Stimulated activated CD4-positive, alpha-beta T cell treated with anti-CD3 and anti-CD28 coated beads, Interleukin-4, amount 100 ng/mL, for 24 hours (primary cell): ENCODE measurements at places on chromosomes 3 and 15.

DNA sequence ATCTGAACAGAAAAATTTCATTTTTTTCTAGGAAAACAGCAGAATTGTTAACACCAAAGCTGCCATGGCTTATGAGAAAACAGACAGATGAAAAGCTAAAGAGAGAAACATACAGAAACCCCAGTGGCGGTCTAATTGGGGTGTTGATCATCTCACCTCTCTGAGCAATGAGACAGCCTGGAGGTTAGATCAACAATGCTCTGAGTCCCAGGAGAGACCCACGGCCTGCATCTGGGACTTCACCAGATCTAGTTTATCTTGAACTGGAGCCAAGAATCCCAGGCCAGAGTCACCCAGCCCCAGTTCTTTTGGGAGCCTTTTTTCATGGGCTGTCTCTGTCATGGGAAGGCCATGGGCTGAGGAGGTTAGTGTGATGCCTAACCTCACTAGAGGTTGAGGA lies 3.5 kb upstream of the GALNT15 start:
- DNase-seq, result no peak

DNA sequence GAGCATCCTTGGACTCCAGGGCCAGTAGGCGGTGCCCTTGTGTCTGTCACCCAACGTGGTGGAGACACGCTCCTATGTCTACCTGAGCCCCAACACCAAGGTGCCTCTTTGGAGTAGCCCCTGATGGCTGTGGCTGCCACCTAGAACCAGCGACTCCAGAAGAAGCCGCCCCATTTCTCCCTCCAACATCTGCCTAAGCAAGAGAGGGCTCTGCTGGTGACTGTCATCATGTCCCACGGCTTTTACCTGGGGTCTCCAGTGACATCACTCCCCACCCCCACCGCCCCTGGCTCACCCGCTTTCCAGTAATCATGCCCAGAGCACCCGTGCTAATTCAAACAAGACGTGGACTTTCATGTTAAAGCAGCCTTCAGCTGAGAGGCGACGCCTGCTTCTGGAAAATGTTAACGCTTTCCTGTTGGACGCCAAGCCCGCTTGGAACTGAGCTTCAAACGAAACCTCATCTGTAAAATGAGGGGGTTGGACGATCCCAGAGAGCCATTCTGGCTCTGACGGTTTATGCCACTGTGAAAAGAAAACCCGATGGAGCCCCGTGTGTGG lies 57.0 kb downstream of the ISG20 start:
- DNase-seq, result no peak

GRCh38 chr3:195248281-195248680 lies 22.7 kb downstream of the XXYLT1 start:
- DNase-seq, result no peak

GRCh38 chr3:16390581-16390980 lies 122.9 kb downstream of the RFTN1 start:
- DNase-seq, result no peak

DNA sequence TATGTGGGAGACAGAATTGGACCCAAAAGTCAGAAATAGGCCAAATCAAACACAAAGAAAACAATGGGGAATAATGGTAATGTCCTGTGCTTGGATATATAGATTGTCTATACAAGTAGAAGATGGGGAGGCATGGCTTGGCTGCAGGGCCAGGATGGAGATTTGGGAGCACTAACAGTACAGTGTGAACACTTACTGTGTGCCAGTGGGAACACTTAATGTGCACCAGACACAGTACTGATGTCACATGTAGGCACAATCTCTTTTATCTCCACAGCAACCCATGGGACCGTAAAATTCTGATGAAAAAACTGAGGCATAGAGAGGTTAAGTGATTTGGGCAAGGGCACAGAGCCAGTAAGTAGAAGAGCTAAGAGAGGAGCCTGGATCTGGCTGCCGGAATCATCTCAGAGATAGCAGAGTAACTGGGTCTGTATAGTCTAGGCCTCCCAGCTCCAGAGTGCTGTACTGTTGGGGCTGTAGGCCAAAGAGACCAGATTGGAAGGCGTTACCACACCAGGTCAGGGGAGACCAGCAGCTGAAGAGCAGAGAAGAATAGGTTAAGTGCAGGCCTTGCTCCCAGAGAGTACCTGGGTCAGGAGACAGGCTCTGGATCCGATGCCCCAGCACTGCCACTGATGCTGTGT lies 63.3 kb downstream of the RLBP1 start:
- no peak for DNase-seq
